Omental fat pad (tissue), 4 donors: ENCODE measurements at places on chromosomes 3 and 15.

DNA sequence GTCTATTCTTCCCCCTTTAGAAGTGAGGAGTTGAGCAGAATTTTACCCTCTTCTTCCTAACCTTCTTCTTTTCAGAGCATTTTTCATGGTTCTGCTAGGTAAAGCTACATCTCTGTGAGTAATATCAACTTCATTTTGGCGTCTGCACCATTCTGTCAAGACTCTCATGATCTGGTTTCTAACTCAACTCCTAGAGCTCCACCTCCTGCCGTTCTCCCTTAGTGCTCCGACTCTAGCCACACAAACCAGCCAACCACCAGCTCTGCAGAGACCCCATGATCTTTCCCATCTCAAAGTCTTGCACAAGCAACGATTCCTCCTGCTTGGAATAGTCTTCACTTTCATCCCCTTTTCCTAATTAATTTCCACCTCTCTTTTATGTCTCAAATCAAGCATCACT is 193.9 kb upstream of the TMC3 start:
- no peak for DNase-seq

- DNase-seq, result no peak
Observed at GRCh38 chr3:195766671-195767070, 45.1 kb downstream of the MUC4 start.

- DNase-seq, result no peak
Observed at GRCh38 chr3:128784232-128784631, 58.2 kb downstream of the RAB7A start.

- no peak for DNase-seq
Observed at GRCh38 chr3:40057786-40058185, 248.4 kb downstream of the MYRIP start.

- DNase-seq, result no peak
Observed at GRCh38 chr15:33946152-33946551, 22.1 kb upstream of the CHRM5 start.
